ENCODE measurements at places on chromosomes 6 and 20.

DNA sequence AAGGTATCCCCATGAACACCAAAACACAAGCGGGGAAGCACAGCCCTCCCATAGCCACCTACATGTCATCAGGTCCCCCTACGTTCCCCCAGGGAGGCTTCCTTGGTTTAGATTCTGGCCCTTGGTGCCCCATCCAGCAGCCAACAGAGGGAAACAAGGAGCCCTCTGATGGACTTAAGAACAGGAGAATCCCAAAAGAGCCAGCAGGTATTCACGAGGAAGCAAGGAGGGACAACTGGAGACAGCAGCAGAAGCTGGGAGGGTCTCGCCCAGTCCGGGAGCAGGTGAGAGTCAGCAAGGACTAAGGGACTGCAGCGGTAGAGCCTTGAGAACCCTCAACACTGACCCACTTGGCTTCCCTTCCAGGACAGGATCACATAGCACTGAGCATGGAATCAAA is 58.4 kb upstream of the TOP1 start:
- no peak for DNase-seq

DNA sequence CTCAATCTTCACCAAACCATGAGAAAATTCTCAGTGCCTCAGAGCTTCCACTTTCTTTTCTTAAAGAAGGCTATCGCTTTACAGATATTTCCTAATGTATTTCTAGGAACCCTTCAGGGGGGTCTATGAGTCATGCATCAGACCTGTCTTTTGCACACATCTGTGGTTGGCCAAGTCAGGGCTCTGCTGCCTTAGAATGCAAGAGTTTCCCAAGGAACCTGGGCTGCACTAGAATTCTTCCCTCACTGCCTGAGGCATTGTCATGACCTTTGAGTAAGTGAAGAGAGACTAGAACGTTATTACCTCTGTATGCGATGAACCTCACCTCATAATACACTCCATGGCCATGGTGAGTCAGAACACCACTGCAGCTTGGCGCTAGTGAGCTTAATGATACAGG is 365.0 kb upstream of the ID4 start:
- no peak for DNase-seq

DNA sequence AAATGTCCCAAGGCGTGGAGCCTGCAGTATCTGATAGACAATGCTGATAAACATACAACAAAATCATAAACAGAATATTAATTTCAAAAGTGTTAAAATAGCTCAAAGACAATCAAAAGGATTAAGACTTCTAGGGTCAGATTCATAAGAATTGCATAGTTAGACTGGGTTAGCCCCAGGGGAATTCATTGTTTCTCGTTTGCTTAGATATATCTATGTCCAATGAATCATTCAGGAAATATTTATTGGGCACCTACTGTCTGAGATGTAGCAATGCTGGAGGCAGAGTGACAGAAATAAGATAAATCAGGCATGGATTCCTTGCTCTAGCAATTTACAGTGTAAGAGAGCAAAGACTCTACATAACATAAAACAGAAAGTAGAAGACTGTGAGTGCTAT is 124.4 kb upstream of the PRL start:
- no peak for DNase-seq

- DNase-seq: no peak
Measured at GRCh38 chr6:12111363-12111670, 99.2 kb downstream of the HIVEP1 start.

- no peak for DNase-seq
Measured at GRCh38 chr6:47952640-47953039, 158.4 kb downstream of the PTCHD4 start.

- no peak for DNase-seq
Measured at GRCh38 chr6:84361372-84362192, 134.1 kb upstream of the CEP162 start.

DNA sequence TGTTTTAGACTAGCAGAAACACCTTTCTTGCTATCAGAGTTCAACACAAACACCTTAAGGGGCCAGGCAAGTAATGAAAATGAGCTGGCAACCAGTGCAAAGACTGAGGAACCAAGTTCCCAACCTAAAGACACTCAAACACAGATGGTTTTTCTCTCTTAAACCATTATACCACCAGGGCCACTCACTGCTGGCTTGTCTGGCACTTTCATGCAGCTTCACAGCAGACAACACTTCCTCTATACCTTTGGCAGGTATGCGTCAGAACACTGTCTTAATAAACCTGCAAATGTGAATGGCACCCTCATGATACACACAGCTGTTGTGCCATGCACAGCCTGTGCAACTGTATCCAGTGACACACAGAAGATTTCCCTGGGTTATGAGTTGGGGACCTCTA is 41.6 kb downstream of the NFATC2 start:
- no peak for DNase-seq
